ENCODE measurements at places on chromosomes 3 and 15.
A peak's percentile ranks its signal among the peaks of the same experiment; 100 is the strongest.

GRCh38 chr15:100350434-100351226, 8.9 kb upstream of the ADAMTS17 start:
- no peak for DNase-seq

DNA sequence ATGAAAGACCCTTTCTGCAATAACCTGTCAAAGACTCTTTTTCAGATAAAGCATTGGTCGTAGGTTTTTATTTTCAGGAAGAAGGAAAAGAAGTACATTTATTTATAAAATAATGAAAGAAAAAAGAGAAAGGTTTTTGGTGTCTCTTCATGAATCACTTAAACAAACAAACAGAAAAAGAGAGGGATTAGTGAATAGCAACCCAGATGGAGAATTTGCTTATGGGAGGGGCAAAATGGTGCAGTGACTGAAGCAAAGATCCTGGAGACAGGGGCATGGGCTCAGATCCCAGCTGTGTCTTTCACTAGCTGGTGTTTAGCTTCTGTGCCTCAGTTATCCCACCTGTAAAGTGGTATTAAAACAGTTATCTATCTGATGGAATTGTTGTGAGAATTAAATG, 78.6 kb upstream of the PFN2 start:
- DNase-seq, result no peak

DNA sequence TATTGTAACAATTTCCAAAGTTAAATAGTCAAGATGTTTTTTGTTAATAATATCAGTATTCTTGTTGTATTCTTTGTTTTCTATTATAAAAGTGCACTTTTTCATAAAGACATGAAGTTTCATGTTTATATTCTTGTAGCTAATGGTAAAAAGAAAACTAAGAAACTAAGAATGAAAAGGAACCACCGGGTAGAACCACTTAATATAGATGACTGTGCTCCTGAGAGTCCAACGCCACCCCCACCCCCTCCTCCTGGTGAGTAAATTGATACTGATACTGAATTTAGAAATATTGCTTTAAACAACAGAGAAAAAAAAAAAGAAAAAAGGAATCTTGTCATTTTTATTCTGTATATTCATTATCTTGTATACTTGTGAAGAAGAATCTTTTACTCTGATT, 13.4 kb downstream of the DHFR2 start:
- DNase-seq, result no peak

DNA sequence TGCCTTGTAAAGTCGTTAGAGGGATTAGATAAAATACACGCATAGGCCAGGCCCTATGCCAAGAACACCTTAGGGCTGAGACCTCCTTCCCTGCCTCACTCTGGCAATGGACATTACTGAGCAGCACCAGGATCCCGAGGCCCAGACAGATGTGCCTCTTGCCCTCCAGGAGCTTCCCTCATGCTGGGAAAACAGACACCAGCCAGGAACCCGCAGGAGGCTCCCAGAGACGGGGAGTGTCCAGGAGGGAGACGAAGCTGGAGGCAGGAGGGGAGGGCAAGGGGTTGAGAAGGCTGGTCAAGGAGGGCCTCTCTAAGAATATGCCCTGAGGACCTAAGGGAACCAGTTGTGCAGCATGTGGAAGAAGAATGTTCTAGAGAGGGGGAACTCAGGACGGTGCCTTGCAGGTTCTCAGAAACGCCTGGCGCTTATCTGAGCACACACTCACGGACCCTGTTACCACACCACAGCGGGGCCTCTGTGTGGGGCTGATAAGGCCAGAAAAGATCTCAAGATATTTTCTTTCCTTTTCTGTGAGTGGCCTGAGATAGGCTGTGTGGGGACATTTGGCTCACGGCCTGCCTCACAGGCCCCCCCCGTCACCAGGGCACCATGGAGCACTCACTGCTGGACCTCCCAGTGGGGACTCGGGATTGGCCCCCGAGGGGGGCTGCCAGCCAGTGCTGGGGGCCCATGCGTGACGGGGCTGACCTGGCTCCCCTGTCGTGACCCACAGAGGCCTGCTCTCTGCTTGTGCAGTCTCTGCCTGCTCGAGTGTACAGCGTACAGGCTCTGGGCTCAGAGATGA, 22.0 kb upstream of the CYP11A1 start:
- DNase-seq, result peak; percentile 85

DNA sequence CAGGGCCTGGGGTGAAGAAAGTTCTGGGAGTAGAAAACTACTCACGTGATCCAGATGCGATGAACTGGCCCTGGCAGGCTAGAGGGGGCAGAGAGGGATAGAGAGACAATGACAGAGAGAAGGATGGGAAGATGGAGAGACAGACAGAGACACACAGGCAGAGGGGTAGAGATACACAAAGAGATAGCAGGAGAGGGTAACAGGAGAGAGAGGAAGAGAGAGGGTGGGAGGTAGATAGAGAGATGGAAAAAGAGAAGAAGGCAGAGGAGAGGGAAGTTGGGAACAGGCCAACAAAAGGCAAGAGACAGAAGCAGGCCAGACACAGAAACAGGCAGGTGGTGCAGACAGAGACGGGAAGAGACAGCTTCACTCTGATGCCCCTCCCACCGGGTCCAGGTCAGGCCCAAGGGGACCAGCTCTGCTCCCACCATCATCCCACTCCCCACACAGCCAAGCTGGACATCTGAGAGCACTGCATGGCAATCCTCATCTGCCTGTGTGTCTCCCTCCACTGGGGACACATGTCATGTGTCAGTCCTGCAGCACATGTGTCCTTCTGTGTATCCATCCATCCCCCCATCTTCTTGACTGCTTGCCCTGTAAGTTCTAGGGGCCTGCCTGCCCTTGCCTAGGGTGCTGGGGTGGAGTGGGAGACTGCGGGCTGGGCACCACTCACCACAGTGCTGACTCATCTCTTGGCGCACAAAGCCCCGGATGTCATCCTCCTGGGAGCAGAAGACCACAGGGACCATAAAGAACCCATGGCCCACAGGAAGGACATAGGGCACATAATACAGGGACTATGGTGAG, 2.2 kb upstream of the UCN2 start:
- no peak for DNase-seq

- DNase-seq, result no peak
These were observed 122.1 kb downstream of the AQP9 start for GRCh38 chr15:58260205-58260724.

- DNase-seq, result no peak
These were observed 71.7 kb downstream of the FBN1 start for GRCh38 chr15:48573780-48574179.

DNA sequence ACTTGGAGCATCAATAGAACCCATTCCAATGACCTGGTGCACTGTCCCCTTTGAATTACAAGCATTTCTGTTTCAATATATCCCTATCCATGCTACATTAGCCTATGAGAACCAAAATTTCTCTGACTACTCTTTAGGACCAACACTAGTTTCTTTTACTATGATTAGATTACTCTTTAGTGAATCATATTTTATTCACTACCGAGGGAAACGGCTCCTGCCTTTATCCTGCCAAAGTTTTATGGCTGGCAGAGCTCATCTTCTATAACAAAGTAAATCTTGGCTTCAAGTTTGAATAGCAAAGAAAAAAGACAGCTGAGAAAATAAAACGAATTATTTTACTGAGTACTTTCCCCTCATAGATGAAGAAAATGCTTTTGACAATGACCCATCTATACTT, 120.9 kb downstream of the SLC9A9 start:
- no peak for DNase-seq

DNA sequence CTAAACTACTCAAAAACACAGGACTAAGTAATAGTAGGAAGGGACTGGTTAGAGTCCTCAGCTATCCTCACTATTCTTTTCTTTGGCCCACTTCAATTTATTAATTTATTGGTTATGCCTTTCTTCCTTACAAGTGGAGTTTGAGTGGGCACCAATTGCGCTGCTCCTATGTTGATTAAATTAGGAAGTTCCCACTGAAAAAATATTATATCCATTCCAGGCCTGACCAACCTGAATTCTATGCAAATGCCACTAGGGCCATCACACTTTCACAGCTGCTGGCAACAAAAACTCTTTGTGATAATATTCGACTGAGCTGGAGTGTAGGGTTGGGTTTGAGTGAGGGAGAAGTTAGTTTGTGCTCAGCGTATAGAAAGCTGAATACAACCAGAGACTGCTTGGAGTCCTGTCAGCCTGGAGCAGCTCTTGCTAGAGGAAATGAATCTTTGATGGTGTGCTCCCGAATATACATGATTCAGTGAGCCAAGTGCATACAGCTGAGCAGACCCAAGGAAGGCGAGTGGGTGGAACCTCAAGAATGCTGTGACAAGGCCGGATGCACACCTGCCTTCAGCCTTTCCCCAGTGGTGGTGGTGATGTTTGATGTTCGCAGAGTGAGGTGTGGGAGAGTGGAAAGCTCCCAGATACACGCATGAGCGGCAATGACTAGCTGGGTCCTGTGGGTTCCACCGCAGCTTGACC, 1.5 kb downstream of the ARHGEF3 start:
- DNase-seq, result no peak

GRCh38 chr3:109059264-109059663, 58.7 kb downstream of the MORC1 start:
- DNase-seq, result no peak

DNA sequence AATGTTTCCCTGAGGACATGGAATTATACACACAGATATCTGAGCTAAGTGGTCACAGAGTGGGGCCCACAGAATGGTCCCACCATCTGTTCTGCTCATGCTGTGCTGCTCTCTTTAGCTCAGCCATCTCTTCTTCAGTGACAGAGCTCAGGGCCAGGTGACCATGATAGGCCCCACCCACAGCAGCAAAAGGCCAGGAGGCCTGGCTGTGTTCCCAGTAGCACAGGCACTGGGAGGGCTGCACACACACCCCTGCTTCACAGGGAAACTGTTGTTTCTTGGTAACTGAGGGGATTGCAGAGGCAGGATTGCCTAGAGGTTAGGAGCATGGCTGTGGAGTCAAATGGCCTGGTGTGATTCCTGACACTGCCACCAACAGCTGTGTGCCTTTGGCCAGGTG, 4.8 kb upstream of the FBXW12 start:
- no peak for DNase-seq

GRCh38 chr15:101723171-101723873, 951 bp downstream of the TARS3 start:
- no peak for DNase-seq

- DNase-seq, result peak; percentile 89
These were observed 330.9 kb upstream of the C2CD4B start for GRCh38 chr15:62495670-62496614.

DNA sequence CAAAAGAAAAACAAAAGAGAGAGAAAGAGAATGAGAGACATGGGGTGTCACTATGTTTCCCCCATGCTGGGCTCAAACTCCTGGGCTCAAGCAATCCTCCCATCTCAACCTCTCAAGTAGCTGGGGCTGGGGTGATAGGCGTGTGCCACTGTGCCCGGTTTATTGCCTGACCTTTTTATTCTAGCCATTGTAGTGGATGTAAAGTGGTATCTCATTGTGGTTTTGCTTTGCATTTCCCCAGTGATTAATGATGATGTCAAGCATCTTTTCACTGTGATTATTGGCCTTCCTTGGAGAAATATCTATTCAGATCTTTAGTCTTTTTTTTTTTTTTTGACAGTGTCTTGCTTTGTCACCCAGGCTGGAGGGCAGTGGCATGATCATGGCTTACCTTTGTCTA, 37.7 kb upstream of the GK5 start:
- DNase-seq, result no peak

- DNase-seq, result no peak
These were observed 101.8 kb downstream of the NFKBIZ start for GRCh38 chr3:101950985-101951733.

DNA sequence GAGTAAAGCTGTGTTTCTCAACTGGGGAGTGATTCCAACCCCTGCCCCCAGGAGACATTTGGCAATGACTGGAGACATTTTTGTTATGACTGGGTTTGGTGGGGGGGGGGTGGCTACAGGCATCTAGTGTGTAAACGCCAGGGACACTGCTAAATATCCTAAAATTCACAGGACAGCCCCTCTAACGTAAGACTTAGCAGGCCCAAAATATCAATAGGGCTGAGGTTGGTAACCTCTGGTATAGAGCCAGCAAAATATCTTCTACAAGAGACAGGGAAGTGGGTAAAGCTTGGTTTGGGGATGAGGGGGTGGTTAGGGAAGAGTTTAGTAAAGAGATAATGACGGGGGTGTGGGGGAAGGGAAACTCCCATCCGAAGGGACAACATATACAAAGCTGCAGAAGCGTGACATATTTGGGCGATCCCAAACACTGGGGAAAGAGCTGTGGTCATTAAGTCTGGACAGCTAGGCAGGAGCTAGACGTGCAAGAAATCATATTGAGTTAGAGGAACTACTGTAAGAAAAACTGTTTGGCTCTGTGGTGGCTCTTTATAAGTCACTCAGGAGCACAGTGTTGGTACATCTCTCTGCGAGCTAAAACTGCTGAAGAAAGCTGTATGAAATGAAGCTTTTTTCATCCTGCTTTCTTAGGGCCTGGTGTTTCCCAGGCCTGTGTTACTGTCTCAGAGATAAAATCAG, 697 bp upstream of the TRIM69 start:
- no peak for DNase-seq

DNA sequence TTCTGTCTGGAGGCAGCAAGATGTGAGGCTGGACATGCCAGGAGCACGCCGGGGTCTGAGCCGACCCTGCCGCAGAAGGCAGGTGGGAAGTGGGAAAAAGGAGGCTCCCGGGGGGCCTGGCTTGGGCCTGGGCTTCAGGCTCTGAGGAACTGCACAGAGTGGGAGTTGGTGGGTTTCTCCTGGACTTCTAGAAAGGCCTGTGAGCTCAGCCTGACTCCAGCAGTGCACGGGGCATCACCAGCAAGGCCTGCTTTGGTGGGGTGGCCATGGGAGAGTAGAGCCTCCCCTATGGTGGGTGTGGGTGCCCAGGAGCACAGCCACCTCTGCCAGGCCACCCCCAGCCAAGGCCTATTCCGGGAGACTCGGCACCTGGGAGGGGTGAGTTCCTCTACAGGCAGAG, 18.1 kb upstream of the SLC41A3 start:
- no peak for DNase-seq

GRCh38 chr3:135090020-135090717, 295.1 kb downstream of the EPHB1 start:
- DNase-seq, result peak; percentile 33

DNA sequence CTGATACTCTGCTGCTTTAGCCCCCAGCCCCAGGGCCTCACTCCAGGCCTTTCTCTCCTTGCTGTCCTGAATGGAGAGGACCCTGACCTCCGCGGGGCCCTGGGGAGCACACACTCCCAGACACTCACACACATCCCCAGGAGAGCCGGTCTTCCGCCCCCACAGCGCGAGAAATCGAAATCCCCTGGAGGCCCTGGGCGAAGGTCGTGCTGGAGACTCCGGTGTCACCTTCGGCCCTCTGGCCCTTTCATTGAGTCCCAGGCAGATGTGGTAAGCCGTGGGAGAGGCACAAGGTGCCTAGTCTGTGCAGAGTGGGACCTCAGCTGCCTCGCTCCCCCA, 848 bp upstream of the GOLGA8B start:
- no peak for DNase-seq

GRCh38 chr3:63900459-63900858, 11.7 kb downstream of the SCAANT1 start:
- DNase-seq, result no peak

- no peak for DNase-seq
These were observed 121.1 kb downstream of the MEX3B start for GRCh38 chr15:81924729-81925128.

All from islet precursor cell (in vitro differentiated cells).